ENCODE measurements at places on chromosomes 12 and 14.

DNA sequence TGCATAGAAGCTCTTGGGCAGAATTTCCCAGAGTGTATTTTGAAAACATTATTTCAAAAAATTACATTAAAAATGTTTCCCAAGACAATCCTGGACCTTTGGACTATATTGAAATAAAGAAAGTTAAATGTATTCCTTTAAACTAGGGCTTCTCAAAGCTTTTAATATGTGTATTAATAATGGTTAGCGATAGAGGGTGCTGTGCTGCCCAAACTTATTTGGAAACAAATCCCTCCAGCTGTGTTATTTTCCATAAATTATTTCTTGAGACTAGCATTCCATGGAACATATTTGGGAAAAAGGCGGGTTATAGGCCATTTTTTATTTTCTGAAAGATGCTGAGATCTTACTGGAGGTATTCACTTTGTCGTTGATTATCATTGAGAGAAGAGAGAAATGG is 397.8 kb upstream of the MIS18BP1 start:
- DNase-seq, result no peak

DNA sequence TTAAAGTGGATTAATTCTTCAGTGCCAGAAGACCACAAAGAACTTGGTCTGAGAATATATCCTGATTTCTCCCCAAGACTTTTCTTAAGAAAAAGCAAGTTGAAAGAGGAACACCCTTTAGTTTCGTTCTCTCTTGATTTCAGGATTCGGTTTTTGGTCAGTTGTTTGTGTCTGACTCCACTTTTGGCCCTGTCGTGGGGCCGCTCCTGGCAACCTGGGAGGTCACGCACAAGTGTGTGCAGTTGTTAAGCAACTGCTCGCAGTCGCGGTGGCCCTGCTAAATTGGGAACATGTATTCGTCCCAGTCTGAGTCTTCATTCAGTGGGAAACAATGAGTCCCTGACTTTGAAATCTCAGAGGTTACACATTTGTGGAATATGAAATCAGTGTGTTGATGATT is 68.7 kb downstream of the RGS6 start:
- no peak for DNase-seq

- DNase-seq, result no peak
Observed at GRCh38 chr14:49982501-49982951, 89.6 kb downstream of the ARF6 start.

DNA sequence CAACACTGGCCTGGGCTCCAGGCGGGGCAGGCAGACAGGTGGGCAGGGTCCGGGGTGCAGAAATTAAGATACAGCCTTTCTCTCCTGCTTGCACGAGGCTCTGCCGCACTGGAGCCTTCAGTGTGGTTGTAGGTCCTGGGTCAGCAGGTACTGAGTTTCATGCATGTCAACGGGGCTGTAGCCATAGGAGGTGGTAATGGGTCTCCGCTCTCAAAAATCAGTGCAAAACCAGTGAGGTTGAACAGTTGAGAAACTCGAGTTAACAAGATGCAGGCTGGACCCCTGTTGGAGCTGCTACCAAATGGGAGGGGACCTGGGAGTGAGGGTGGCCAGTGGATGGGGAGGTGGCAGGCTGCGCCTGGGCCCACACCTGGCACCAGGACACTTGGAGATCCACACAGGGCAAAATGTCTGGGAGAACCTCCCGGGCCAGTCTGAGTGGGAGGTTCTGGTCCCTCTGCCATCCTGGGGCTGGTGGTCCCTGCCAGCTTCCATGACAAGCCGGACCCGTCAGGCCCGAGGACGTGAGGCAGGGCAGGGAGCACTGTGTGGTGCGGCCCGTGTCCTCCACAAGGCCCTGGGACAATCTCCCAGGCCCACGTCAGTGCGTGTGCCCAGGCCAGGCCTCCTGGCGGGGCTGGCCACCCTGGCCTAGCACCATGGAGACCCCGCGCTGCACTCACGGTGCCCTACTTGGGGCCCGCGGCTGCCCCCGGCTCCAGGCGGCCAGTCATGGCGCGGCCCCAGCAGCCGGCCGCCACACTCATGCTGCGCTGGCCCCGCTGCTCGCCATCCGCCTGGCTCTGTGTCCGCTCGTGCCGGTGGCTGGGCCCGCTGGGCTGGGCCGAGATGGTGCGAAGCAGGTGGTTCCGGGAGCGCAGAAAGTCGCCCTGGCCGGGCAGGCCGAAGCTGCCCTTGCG is 5.1 kb downstream of the ARL6IP4 start:
- DNase-seq, result no peak

DNA sequence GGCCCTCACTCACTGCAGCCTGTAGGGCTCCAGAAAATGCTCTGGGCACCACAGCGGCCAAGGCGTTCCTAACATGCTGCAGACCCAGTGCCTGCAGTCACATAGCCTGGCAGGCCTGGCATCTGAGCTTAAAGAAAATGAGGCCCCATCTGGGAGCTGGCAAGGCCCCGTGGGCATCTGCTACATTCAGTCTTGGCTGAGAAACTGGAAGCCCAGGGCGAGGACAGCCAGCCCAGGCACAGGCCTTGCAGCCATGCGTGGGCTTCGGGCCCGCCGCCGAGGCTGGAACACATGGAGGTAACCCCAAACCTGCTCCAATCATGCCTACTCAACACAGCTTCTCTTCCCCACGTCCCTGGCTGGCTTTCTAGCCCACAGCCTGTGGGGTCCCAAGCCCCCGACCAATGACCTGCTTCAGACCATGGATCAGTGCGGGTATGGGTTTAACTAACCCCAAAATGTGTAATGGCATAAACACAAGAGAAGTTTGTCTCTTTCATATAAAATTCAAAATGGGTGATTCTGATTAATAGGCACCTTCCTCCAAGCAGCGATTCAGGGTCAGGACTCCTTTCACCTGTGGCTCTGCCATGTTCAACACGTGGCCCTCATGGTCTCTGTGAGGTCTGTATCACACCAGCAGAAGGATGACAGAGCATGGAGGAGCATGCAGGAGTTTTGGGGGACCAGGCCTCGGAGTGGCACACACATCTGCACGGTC is 6.4 kb downstream of the NGB start:
- DNase-seq, result no peak

GRCh38 chr12:38998887-38999482 is 93.6 kb upstream of the CPNE8 start:
- DNase-seq, result no peak

DNA sequence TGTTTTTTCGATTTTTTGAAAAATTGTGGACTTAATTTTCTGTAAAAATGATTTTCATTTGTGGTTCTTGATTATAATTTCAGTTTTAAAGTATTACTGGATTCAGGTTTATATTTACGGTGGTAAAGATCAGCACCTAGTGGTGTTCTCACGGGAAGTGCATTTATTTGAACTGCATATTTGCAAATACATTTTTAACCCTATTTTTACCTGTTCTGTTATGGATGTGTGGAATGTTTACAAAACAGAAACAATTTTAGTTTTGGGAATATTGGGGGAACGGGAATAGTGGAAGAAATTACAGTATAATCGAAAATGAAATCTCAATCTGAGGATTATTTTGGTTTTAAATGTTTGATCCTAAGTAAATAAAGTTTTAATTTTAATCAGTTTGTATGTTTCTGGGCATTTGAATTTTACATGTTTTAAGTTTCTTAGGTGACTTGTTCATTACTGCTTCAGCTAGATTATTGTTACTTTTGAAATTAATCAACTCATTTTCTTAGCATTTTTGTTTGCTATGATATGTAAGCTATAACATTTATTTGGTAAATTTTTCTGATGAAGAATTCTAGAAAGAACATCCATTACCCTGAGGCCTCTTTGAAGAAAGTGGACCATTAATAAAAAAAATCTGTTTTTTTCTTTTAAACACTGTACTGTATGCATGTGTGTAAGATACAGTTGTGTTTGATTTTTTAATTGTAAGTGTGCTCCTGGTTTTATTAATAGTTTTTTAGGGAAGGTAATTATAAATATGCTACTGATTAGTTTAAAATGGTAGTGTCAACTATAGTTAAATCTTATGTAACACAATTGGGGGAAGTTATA is 942 bp downstream of the ATF7IP start:
- no peak for DNase-seq

DNA sequence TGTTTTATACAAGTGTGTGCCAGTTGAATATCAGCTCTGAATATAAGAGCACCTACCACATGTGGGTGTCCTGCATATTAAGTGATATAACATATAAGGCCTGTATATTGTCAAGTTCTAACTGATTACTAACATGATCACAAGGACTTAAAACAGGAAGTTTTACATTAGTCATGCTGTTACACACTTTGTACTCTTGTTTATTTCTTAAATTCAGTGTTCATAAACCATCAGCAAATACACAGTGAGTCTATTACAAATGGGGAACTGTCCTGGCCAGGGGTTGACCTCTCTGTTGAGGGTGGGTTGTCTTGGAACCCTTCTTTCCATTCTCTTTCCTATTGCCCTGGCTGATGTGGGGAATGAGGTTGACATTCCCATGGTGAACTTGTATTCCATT is 19.1 kb downstream of the HELB start:
- no peak for DNase-seq

- DNase-seq, result no peak
Observed at GRCh38 chr12:43856972-43857371, 21.1 kb downstream of the TMEM117 start.

DNA sequence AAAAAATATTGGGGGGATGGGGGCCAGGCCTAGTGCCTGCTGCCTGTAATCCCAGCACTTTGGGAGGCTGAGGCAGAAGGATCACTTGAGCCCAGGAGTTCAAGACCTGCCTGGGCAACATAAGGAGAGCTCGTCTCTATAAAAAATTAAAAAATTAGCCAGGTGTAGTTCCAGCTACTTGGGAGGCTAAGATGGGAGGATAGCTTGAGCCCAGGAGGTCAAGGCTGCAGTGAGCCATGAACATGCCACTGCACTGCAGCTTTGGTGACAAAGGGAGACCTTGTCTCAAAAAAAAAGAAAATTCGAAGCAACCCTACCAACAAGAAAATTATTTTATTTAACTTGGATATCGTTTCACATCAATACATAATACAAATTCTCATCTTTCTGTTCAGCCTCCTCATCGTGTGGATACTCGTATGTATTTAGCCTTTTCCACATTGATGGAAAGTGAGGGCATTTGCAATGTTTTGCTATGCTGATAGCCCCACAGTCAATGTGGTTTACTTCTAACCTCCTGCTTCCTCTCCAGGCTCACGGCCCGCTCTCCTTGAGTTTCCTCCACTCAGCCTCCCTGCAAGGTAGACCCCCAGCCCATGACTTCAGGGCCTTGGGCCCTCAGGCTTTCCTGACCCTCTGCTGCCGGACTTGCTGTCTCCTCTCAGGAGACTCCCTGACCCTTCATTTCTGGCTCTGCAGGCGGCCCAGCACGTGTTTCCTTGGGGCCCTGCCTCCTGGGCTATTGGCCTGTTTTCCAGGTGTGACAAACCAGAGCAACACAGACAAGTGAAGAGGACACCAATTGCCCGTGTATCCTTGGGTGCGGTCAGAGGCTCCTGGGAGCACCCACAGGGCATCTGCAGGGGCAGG is 54.8 kb downstream of the NFKBIA start:
- DNase-seq, result no peak

- no peak for DNase-seq
Observed at GRCh38 chr12:11085419-11085818, 6.7 kb downstream of the TAS2R43 start.

- no peak for DNase-seq
Observed at GRCh38 chr12:65881348-65881961, 57.2 kb downstream of the HMGA2 start.

- no peak for DNase-seq
Observed at GRCh38 chr14:90911121-90911520, 94.9 kb upstream of the TTC7B start.

DNA sequence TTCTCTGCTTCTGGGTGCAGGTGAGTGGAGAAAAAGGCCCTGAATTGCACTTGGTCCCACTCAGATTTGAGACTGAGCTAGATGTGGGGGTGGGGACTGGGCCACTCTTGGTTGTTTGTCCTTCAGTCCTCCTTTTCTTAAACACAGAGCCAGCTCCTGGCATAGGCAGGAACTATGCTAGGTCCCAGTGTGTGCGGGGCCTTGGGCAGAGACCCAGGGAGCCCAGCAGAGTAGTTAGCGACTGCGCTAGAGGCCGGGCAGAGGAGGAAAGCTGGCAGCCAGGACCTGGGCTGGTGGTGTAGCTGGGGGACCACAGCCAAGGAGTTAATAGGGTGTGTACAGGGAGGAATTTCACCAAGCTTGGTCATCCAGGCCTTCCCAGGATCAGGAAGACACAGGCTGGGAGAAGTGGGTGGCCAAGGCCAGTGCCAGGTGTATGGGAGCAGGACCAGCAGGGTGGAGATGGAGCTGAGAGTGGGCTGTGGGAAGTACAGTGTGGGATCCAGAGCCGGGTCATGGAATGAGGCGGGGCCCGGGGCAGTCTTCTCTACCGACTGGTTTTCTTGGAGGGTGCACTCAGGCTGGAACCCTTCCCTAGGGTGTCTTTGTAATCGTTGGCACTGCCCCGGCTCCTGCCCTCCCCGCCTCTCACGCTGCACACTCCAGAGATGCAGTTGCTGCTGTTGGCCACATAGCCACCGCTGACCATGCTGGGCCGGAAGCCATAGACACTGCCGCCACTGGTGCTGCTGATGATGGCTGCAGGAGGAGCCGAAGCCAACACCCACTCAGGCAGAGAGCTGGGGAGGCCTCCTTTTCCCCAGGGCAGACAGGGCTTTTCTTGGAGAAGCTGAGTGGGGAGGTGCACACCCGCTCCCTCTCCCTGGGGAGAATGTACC is 8.7 kb downstream of the KRT71 start:
- no peak for DNase-seq

- no peak for DNase-seq
Observed at GRCh38 chr12:124381456-124382296, 86.8 kb downstream of the RFLNA start.

- no peak for DNase-seq
Observed at GRCh38 chr14:53002576-53002975, 51.7 kb upstream of the FERMT2 start.

GRCh38 chr12:64265839-64266238 is 43.7 kb upstream of the KICS2 start:
- DNase-seq, result no peak

- DNase-seq, result no peak
Observed at GRCh38 chr12:11960646-11961045, 110.1 kb upstream of the BCL2L14 start.

- no peak for DNase-seq
Observed at GRCh38 chr14:93011141-93011529, 88.2 kb downstream of the CHGA start.

- DNase-seq, result no peak
Observed at GRCh38 chr12:53143355-53143754, 37.2 kb upstream of the ZNF740 start.

DNA sequence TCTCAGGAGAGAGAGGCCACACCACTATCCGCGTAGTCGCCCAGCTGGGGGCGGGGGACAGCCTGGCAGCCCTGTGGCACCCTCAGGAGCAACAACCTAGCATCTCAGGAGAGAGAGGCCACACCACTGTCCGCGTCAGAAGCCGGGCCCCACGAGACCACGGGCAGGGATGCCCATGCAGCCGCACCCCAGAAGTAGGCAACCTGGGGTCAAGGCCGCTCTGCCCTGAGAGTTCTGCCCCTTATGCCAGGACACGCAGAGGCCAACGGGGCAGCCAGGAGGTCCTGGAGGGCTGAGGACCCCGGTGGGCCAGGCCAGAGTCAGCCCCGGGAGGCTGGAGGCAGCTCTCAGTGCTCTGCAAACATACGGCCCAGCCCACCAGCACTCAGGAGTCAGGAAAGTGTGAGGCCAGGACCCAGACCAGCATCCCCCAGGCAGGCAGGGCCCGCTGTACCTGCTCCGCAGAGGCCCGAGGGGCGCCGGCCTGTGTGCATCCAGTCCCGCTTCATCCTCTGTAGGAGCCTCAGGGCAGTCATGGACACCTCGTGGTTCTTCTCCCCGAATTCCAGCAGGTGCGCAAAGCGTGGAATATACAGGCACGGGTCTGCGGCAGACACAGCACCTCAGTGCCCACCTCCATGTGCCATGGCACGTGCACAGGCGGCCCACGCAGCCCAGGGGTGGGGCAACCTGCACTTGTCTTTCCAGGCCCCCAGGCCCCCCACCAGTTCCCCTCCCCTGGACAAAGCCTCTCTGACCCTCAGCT is 7.3 kb upstream of the BTBD6 start:
- DNase-seq, result no peak
